ENCODE measurements at places on chromosomes 1 and 21. TPM values are rescaled to one million over a fixed set of nuclear protein-coding genes. Genes with fewer than 3 reads are reported as not detected.

GRCh38 chr1:11138952-11139351, 39.3 kb upstream of the EXOSC10 start:
- DNase-seq: no peak

- no peak for DNase-seq
Measured at GRCh38 chr1:223250632-223251015, 107.6 kb upstream of the TLR5 start.

Gene SLC25A34
- polyA plus RNA-seq: 3.9 TPM

- DNase-seq: no peak
Measured at GRCh38 chr1:75980972-75981897, 49.0 kb upstream of the ASB17 start.

Gene OR2M3
- polyA plus RNA-seq: not detected

- peak; percentile 68 for DNase-seq
Measured at GRCh38 chr1:58814251-58815068, 30.6 kb upstream of the JUN start.

Gene NUDT4B
- 1.5 TPM for polyA plus RNA-seq

Gene E2F2
- 6.2 TPM for polyA plus RNA-seq
